Smooth muscle cell of the coronary artery (primary cell): ENCODE measurements at places on chromosomes 12 and 14. TPM values are rescaled to one million over a fixed set of nuclear protein-coding genes. Genes with fewer than 3 reads are reported as not detected.

Gene CPNE6
- not detected in 2 replicates for total RNA-seq

Gene MDP1
- 10.8 and 18.3 TPM in 2 replicates for total RNA-seq

Gene ALDH1L2
- 20.4 and 40.1 TPM in 2 replicates for total RNA-seq

Gene TROAP
- 0.12 and 6.1 TPM in 2 replicates for total RNA-seq

Gene GPR65
- total RNA-seq: 0.12 and 0.15 TPM in 2 replicates

Gene ART4
- total RNA-seq: 0.82 and 33.4 TPM in 2 replicates

Gene IKBIP
- total RNA-seq: 13.6 and 60.7 TPM in 2 replicates

Gene ABCC9
- 1.3 and 21.8 TPM in 2 replicates for total RNA-seq
